Lung microvascular endothelial cell (primary cell): ENCODE measurements at places on chromosomes 11 and 22.
A peak's percentile ranks its signal among the peaks of the same experiment; 100 is the strongest.

DNA sequence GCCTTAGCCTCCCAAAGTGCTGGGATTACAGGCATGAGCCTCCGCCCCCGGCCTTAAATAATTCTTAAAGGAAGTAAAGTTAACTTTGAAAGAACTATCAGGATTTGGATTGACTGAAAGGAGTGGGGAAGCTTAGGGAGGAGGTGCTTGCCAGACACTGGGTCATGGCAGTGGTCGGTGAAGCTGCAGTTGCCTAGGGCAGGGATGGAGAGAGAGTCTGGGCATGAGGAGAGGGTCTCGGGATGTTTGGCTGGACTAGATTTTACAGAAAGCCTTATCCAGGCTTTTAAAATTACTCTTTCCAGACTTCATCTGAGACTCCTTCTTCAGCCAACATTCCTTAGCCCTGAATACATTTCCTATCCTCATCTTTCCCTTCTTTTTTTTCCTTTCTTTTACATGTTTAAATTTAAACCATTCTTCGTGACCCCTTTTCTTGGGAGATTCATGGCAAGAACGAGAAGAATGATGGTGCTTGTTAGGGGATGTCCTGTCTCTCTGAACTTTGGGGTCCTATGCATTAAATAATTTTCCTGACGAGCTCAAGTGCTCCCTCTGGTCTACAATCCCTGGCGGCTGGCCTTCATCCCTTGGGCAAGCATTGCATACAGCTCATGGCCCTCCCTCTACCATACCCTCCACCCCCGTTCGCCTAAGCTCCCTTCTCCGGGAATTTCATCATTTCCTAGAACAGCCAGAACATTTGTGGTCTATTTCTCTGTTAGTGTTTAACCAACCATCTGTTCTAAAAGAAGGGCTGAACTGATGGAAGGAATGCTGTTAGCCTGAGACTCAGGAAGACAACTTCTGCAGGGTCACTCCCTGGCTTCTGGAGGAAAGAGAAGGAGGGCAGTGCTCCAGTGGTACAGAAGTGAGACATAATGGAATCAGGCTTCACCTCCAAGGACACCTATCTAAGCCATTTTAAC is at the start of gene NNMT:
Gene NNMT, plus strand, starts transcription at position 724 of the 929 bp plus-strand sequence. Its CDS starts 158 bp downstream, at position 882.
- peak; percentile 93 for DNase-seq

DNA sequence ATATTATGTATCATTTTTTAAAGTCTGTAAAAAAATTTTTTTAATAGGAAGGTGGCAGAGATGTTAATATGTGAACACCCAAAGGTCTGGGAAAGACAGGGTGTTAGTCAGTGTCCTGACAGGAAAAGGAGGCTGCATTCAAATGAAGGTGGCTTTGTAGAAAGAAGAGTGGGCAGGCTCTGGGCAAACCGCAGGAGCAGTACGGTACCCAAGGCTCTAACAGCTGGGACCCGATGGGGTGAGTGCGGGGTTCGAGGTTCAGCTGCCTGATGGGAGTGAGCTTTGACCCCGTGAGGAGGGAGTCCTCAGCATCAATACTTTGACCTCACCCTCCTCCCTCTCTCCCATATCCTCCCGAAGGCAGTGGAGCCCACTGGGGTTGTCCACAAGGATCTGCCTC is 142.5 kb downstream of the C11orf91 start:
- DNase-seq: no peak

DNA sequence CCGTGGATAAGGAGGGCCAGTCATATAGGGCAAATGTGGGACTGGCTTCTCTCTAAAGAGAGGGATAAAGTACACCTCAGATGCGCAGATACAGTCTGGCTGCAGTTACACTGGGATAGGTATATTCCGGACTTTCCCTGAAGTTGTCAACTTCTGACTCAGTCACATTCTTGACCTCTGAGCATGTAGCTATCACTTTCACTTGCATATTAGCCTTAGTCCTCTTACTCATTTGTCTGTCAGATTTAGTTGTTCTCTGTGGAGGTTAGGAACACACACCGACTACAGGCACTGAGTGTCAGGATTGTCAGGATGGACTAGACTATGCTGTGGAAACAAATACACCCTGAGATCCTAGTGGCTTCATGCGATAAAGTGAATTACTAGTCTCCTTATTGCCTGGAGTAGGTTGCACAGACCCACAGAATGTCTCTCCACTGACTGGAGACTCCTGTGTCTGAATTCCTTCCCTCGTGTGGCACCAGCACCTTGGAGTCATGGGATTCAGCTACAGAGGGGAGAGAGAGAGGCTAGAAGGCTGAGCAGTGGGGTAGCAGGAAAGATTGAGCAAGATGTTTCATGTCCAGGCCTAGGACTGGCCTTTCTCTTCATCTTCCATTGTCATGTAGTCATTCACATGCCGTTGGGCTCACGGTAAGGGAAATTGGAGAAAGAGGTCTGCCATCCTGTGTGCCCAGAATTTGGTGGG is 654.3 kb downstream of the NTM start:
- DNase-seq: peak; percentile 1

DNA sequence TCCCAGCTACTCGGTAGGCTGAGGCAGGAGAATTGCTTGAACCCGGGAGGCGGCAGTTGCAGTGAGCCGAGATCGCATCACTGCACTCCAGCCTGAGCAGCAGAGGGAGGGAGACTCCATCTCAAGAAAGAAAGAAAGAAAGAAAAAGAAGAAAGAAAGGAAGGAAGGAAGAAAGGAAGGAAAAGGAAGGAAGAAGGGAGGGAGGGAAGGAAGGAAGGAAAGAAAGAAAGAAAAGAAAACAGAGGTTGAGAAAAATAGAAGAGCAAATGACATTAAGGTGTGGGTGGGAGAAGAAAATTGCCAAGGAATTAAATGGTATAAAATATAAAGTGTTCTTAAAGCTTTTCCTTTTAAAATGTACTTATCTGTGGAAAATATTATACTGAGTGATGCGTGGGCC is 49.9 kb downstream of the AHNAK start:
- DNase-seq: no peak

GRCh38 chr11:31690041-31690440 is 121.1 kb downstream of the PAX6 start:
- DNase-seq: no peak

- no peak for DNase-seq
These were observed at the start of gene SLC1A2 for GRCh38 chr11:35419184-35419829. TSS of gene SLC1A2 (minus strand) at chr11:35419558. CDS start at chr11:35418966, 592 bp downstream.

- DNase-seq: no peak
These were observed 35.7 kb downstream of the DAGLA start for GRCh38 chr11:61715867-61716266.

DNA sequence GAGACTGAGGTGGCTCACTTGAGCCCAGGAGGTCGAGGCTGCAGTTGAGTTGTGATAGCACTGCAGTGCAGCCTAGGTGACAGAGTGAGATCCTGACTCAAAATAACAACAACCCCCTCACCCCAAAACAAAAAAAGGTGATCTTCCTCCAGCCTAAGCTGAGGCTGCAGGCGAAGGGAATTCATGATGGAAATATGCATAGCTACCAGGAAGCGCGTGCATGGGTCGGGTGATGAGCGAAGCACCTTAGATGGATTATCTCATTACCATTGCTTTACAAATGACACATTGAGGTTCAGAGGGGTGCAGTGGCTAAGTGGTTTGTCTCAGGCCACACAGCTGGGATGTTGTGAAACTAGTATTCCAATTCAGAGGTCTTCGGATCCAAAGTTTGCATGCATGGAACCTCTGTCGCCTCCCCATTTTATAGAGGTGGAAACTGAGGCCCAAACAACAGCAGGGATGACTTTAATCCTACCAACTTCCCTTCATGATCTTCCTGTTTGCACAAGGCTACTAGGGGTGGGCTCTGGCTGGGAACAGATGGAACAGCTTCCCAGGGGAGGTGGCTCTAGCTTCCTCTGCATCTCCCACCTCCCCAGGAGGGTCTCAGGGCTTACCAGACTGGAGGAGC is 4.6 kb downstream of the SLC29A2 start:
- DNase-seq: no peak

DNA sequence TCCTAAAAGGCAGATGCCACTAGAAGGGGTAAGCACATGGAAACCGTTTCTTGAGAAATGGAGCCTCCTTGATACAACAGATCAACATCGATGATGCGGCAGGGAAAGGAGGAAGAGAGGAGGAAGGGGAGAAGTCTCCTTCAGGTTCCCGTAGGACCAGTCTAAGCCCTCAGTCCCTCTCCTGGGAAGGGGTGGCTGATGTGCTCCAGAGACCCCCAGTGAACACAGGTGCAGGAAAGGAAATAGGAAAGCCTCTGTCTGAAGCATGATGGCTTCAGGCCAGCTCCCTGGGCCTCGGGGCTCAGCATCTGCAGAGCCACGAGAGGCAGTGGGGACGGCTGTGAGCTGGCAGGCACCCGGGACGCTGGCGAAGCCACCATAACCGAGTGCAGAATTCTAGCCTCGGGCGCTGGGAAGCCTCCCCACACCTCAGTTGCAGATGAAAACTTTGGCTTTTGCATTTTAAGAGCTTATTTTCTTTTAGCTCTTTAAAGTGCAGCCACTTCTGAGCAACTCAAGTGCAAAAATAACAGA is 1.8 kb downstream of the SPATA19 start:
- DNase-seq: no peak

DNA sequence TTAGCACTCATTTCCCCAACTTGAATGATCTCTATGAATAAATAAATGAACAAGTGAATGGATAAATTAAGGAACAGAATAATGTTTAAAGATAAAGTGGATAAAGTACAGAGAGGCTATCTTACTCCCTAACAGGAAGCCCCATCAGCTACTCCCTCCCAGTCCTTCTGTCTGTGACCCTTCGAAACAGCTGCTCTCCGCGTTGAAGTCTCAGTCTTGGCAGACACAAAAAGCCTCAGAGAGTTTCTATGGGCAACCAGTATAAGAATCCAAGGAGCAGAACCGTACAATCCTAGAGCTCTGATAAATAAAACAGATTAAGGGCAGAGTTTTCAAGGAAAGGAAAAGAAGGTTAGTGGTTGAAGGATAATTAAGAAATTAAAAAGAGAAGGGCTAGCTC is 35.0 kb downstream of the GUCY1A2 start:
- DNase-seq: no peak

DNA sequence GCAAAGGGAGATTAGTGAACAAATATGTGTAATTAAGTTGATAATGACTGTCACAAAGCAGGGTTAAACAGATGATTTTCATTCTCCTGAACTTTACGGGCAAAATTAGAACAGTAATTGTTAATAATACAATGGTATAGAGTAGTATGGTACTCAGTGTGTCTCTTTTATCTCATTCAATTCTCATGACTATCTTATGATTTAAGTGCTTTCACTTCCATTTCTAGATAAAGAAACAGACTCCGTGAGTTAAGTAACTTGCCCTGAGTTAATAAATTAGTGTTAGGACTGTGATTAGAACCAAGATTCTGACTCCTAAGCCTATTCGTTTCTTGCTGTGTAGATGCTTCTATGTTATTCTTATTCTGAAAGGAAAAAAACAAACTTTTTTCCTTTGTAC is 22.0 kb downstream of the PIH1D2 start:
- DNase-seq: no peak

DNA sequence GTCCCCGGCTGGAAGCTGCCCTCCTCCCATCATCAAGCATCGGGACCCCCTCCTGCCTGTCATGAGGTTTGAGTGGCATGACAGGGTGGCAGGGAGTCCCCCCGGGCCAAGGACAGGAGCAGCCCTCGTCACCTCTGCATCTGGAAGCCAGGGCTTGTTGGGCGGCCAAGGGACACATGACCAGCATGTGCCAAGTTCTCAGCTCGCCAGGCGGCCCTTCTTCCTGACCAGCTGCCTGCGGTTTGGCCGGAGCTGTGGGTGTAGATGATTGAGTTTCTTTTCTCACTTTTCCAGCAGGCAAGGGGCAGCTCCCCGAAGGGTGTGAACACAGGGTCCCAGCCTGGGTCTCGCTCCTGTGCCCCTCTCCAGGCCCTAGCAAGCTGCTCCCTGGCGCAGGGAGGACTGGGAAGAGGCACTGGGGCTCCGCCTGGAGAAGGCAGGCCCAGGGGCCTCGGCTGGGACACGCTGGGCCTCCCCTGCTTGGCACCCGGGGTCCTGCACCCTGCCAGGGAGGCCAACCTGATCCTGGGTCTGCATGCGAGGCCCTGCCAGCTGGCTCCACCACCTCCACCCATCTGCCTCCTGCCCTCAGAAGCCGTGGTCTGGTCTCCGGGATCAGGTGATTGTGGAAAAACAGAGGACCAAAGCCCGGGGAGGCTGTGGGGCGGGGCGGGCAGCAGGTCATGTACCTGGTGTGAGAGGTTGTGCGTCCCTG is 13.4 kb downstream of the ARHGAP8 start:
- no peak for DNase-seq

- no peak for DNase-seq
These were observed 12.7 kb upstream of the IL2RB start for GRCh38 chr22:37162221-37163095.

GRCh38 chr11:61011229-61011870 is 39.9 kb downstream of the CD6 start:
- DNase-seq: no peak

DNA sequence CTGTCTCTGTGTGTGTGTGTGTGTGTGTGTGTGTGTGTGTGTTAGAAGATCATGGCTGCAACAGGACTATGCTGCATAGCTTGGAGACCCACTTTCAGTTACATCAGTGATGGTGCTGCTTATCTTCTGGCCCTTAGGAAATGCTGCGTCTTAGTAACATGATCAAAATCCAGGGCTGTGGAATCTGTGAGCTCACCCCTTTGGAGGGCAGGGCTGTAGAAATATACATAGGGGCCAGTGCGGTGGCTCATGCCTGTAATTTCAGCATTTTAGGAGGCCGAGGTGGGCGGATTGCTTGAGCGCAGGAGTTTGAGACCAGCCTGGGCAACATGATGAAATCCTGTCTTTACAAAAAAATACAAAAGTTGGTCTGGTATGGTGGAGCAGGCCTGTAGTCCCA is 151.5 kb upstream of the RASSF10 start:
- no peak for DNase-seq

GRCh38 chr11:113974741-113975470 is at the start of gene HTR3A:
TSS of gene HTR3A (plus strand) at chr11:113975108. CDS start at chr11:113975326, 218 bp downstream.
- DNase-seq: peak; percentile 12

GRCh38 chr11:110989428-110990133 is 255.9 kb upstream of the POU2AF2 start:
- DNase-seq: no peak

GRCh38 chr11:48093323-48093722 is 113.0 kb downstream of the PTPRJ start:
- no peak for DNase-seq

DNA sequence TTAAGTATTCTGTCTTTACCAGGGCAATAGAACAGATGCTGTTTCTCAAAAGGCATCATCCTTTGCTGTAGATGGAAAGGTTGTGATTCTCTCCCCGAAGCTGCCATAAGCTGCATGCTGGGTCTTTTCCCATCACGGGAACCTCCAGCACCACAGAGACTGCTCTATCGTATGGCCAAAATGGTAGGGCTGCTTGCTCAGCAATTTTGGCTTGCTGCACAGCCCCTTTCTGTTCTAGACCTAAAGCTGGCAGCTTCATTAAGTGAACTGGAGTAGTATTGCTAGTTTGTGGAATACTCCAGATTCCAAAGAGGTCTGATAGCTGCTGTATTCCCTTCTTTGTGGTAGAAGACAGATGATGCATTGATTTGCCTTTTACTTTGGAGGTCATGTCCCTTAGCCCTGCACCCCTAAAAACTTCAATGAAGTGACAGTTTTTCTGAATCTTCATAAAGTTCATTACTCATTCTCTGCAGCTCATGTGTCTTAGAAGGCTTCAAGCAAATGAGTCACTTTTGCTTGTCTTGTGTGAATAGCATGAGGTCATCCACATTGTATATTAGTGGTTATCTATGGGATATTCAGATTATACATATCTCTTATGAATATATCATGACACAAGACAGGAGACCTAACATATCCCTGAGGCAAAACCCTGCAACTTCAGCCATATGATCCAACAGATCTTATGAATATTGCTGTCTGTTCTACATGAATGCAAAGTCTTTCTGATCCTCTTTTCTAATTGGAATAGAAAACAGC is 245.3 kb downstream of the FAM76B start:
- DNase-seq: no peak
